ENCODE measurements at places on chromosomes 1 and 21. TPM values are rescaled to one million over a fixed set of nuclear protein-coding genes. Genes with fewer than 3 reads are reported as not detected.
A peak's percentile ranks its signal among the peaks of the same experiment; 100 is the strongest.

- DNase-seq = no peak
Measured at GRCh38 chr1:157438613-157439012, 113.7 kb downstream of the FCRL5 start.

DNA sequence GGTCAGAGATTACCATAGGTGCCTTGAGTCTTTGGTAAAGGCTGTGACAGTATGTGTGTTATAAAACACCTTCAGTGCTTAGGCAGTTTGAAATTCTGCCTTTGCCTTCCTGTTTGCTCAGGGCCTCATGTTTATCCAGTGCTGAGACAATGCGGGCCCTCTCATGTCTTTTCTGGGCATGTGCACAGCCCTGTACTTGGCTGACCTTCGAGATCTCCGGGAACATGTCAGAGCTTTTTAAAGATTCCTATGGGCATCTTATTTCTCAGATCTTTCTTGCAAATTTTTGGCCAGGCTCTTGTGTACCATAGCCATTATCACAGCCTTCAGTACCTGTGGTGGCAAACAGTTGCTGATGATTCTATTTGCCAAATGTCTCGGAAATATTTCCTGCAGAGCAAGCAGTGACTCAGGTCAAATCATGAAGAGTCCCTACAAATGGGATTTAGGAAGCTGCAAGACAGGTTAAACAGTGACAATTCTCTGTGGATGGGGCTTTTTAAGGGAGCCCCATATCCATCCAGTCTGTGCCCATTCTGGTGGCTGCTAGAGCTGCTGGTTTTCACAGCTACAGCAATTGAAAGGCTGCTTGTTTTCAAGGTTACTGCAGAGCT, 42.1 kb downstream of the HOOK1 start:
- no peak for DNase-seq

DNA sequence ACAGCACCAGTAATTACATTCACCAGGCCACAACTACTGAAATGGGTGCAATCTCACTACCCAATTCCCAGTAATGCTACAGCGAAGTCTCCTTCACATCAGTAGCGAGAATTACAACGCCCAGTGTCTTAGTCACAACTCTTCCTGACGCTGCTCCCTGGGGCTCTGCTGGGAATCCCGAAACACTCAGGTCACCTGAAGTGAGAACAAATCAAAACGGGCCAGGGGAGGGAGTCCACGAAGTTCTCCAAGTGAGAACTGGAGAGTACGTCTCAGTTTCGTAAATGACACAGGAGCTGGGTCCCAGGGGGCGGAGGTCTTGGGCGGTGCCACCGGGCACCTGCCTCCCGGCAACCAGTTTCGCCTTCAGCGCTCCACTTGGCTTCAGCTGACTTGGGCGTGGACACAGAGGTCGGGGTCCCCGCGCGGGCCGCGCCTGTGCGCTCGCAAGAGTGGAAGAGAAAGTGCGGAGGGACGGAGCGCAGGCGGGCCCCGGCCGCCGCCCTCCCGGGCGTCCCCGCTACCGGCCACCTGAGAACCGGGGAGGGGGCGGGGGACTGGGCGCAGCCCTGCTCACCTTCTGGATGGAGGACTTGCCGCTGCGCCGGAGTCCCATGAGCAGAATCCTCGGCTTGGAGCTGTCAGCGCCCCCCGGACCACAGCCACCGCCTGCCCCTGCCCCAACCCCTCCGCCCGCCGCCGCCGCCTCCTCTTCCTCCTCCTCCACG, 575 bp downstream of the RRAGC start:
- DNase-seq = peak; percentile 84

DNA sequence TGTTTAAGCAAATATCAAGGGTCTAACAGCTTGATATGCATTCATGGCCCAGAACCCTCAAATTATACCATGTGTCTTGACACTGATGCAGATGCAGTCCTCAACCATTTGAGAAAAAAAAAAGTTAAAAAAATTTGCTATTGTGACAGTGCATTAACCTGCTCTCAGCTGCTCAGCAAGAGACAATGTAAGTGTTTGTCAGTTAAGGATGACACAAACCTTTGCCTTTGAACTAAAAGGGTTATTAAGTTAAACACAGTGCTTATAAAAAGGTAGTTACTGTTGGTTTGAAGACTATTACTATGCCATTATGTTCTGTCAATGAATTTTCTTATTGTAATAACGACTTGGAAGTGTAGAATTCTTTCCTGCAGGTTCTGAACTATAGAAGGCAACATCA, 655.6 kb upstream of the NEGR1 start:
- no peak for DNase-seq

DNA sequence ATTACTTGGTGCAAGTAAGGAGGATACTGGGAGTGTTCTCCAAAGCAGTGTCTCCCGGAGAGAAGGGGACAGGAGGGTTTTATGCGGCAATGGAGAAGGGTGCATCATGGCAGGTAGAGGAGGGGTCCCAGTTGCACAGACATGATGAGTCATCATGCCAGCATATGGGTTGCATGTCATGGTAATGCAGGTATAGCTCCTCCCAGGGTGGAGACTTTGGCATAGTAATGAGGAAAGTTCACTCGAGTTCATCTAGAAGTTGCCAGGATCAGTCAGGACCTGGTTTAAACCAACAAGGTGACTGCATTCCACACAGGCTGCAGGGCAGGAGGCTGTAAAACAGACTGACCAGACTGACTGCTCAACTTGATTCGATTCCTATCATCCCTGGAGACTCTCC, 355.7 kb upstream of the DUSP10 start:
- DNase-seq = no peak

DNA sequence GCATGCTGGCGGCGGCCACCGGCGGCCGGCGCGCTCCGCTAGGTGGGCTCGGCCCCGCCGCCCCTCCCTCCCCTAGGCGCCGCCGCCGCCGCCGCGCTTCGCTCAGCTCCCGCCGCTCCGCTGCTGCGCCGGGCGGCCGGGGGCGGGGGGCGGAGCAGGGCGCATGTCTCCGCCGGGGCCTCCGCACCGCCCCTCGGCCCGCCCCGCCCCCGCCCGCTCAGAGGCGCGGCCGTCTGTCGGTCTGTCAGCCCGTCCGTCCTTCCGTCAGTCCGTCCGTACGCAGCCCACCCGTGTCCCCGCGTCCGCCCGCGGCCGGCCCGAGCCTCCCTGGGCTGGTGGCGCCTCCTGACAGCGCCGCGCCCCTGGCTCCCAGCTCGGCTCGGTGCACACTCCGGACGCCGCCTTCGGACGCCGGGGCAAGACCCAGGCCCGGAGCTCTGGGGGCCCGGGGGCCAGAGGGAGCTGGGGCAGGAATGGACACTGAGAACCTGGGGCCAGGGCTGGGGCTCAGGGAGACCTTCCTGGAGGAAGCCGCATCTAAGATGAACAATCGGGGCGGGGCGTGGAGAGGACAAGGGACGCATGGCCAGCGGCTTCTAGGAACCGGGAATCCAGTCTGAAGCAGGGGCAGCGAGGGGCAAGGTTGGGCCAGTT, at the start of gene GPR153:
GPR153 (minus strand) TSS at position 138 of the 654 bp plus-strand sequence. CDS start 6,193 bp downstream, outside the sequence.
- no peak for DNase-seq

- no peak for DNase-seq
Measured at GRCh38 chr1:111600886-111601386, 18.7 kb upstream of the RAP1A start.

GRCh38 chr21:44547656-44548331, 3.5 kb downstream of the KRTAP10-2 start:
- no peak for DNase-seq

- DNase-seq = no peak
Measured at GRCh38 chr21:28325618-28326017, 667.1 kb downstream of the LTN1 start.

GRCh38 chr1:236303675-236304074, 21.9 kb upstream of the ERO1B start:
- no peak for DNase-seq

DNA sequence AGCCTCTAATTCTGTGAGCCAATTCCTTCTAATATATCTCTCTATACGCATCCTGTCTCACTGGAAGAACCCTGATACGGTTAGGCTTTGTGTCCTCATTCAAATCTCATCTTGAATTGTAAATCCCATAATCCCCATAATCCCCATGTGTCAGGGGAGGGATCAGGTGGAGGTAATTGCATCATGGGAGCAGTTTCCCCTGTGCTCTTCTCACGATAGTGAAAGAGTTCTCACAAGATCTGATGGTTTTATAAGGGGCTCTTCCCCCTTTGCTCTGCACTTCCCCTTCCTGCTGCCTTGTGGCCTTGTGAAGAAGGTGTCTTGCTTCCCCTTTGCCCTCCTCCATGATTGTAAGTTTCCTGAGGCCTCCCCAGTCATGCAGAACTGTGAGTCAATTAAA, 116.1 kb downstream of the MRPS6 start:
- no peak for DNase-seq

DNA sequence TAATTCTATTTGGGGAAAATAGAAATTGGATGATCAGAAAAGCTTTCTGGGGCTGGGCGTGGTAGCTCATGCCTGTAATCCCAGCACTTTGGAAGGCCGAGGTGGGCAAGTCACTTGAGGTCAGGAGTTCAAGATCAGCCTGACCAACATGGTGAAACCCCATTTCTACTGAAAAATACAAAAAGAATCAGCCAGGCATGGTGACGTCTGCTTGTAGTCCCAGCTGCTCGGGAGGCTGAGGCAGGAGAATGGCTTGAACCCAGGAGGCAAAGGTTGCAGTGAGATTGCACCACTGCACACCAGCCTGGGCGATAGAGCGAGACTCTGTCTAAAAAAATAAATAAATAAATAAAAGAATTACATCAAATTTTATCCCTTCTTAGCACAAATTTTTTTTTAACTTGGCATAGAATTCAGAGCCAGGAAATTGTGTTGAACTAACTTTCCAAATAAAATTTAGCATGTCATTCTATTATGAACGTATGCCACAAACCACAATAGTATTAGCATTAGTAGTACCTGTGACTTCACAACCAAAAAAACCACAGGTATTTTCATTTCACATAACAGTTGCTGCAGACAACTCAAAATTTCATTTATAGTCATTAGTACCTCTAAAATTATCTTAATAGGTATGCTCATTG, 4.5 kb upstream of the ANKRD13C start:
- DNase-seq = no peak

- no peak for DNase-seq
Measured at GRCh38 chr1:183883623-183884022, 78.7 kb downstream of the RGL1 start.

- DNase-seq = no peak
Measured at GRCh38 chr1:27350663-27351540, 9.1 kb downstream of the SYTL1 start.

- DNase-seq = no peak
Measured at GRCh38 chr1:30638086-30638485, 85.3 kb downstream of the MATN1 start.

- DNase-seq = no peak
Measured at GRCh38 chr1:6030547-6031261, 15.0 kb upstream of the KCNAB2 start.

GRCh38 chr21:44650973-44651675, 3.3 kb downstream of the KRTAP12-4 start:
- no peak for DNase-seq

- no peak for DNase-seq
Measured at GRCh38 chr1:109479311-109479710, 4.4 kb upstream of the ATXN7L2 start.

GRCh38 chr1:147526501-147526900, 14.8 kb upstream of the BCL9 start:
- no peak for DNase-seq

GRCh38 chr1:4315202-4315601, 339.2 kb upstream of the AJAP1 start:
- DNase-seq = no peak

GRCh38 chr1:42403880-42404400, 23.3 kb downstream of the RIMKLA start:
- DNase-seq = no peak

GRCh38 chr1:163050496-163050895, 18.7 kb upstream of the RGS4 start:
- DNase-seq = no peak

- no peak for DNase-seq
Measured at GRCh38 chr1:54336116-54336515, 70.1 kb downstream of the SSBP3 start.

DNA sequence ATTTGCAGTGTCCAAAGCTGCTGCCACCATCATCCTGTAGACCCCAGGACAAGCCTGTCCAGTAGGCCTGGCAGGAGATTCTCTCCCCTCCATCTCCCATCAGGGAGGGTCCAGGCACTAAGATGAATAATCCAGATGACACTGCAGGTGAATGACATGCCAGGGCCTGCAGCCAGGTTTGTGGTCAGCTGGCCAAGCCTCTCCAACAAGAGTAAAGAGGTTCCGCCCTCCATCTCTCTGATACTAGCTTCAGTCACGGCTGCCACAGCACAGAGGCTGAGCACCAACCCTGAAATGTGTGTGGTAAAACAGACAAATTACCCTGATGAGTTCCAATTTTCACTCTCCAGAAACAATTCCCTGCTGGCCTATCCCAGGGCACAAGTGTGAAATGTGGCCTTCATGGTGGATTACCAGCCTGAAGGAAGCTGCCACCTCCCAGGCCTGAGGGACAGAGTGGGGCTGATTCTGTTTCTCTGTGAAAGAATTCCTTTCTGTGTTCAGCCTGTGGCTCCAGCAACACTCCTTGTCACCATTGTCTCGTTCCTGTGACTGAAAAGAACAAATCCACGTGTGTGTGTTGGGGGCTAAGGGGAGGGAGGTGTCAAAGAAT, 19.9 kb upstream of the LHX4 start:
- no peak for DNase-seq

DNA sequence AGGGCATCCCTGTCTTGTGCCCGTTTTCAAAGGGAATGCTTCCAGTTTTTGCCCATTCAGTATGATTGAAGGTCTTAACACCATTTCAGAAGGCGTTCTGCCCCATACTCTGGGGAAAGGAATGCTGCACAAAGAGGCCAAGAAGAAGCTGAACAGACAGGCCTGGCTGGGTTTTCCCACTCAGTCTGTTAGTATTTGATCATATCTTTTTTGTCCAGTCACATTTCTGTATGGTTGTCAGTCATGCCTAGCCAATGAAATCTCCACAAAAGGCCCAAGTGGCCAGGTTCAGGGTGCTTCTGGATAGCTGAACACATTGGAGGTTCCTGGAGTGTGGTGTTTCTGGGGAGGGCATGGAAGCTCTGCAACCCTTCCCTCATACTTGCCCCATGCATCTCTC, 72.1 kb downstream of the NEK7 start:
- DNase-seq = no peak

Gene SLC27A3
- total RNA-seq = 315 TPM

Gene C8A
- 0.21 TPM for total RNA-seq

Gene LRRC7
- total RNA-seq = not detected

Gene C1QA
- total RNA-seq = 202 TPM

Gene IL20
- not detected for total RNA-seq

Gene LDLRAD1
- total RNA-seq = not detected

Gene PLEKHO1
- 88.9 TPM for total RNA-seq

Gene SEC16B
- total RNA-seq = 8.6 TPM

Gene BATF3
- 18.4 TPM for total RNA-seq

Gene WNT3A
- total RNA-seq = not detected

Gene RAB3B
- not detected for total RNA-seq

Measured in ascending aorta (tissue), 2 donors.